ENCODE measurements at places on chromosomes 12 and 14.

DNA sequence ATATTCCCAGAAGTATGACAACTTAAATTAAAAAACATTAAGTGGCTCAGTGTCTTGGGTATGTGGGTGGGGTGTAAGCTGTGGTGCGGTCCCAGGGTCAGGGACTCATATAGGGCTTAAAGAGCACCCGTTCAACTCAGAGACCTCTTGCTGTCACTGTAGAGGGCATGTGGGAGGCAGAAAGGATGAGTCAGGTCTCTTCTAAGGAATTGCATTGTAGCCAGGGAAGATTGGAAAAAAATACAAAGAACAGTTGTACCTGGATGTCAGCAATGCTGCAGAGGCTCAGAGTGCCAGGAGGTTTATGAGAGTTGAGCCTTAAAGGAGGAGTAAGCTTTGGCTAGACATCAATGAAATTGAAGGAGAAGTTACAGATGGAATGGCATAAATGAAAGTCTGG, 104.1 kb downstream of the MYRFL start:
- no peak for DNase-seq

DNA sequence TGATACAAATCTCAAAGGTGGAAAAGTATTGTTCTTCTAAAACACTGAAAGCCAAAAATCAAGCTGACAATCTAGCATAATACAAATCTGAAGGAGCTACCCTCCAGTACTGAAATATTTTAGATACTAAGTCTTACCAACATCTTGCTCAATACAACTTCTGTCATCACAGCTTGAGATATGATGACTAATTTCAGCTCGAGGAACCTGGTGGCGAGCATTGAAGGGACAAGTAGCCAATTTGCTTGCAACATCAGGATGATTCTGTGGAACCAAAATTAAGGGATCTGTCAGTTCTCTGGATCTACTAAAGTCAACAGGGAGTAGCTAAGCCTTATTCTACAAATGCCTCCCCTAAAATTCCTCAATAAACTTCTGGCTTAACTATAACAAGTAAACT, 10.4 kb downstream of the GTSF1 start:
- no peak for DNase-seq

DNA sequence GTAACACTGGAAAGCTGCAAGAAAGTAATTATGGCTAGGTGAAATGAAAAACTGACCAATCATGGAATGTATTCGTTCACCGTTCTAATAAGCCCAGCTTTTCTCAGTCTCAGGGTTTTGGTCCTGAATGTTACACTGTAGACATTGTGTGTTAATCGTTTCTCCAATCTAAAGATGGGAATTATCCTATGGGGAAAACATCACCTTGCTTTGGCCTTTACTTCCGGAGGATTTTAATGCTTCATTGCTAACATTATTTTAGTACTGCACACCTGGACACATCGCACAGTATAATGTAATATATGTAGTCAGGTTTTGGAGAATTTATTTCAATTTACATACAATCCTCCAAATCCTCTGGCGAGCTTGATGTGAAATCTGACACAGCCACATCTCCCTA, 1.2 kb upstream of the TRHDE start:
- DNase-seq = no peak

DNA sequence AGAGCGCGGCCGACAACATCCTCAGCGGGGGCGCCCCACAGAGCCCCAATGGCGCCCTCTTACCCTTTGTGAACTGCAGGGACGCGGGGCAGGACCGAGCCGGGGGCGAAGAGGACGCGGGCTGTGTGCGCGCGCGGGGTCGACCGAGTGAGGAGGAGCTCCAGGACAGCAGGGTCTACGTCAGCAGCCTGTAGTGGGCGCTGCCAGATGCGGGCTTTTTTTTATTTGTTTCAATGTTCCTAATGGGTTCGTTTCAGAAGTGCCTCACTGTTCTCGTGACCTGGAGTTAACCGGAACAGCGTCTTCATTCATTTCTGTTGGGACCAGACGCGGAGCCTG, 103.8 kb upstream of the FKBP4 start:
- peak; percentile 71 for DNase-seq

DNA sequence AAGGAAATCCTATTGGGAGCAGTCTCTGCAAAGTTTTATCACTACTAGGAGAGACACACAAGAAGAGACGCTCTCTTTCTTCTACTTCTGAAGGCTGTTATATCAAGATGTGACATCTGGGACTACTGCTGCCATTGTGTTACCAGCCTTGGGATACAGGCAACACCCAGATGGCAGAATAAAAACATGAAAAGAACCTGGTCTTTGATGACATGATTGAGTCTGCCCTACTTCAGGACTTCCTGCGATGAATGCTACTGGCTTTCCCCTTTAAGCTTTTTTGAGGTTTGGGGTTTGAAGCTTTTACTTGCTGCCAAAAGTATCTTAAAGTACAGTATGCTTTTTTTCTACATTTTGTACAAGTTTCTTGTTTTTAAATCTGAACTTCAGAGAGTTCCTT, 29.2 kb upstream of the TRHDE start:
- no peak for DNase-seq

GRCh38 chr12:120822832-120823503, 81.2 kb downstream of the SPPL3 start:
- no peak for DNase-seq

DNA sequence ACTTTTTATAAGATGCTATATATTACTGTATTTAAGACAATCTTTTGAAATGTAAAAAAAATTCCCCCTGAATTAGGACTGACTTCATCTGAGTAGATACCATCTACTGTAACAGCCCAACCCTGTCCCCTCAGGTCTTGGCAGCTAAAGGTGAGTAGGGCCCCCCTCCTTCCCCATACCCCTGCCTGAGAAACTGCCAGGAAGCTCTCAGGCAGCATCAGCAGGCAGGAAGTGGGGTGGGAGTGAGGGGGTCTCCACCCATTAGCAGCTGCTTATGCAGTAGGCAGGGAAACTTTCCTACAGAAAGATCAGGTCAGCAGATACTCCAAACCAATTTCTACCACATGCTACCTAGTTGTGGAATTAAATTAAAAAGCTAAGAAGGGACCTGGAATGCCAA, 62.5 kb downstream of the PAX9 start:
- no peak for DNase-seq

DNA sequence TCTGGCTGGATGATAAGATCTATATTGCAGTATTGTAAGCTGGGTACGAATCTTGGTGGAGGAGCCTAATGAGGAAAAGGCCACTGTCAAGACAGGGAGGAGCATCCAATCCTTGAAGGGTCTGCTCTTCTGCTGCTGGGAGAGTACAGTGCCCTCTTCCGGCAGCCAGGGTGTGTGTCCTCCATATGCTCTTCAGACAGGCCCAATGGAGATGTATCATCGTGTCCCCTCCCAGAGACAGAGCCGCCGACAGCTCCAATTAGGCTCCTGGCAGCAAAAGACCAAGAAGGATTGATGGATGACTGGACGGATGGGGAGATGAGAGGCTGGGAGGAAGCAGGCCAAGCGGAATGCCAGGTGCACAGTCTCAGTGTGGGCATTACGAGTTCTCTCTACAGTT, 51.6 kb upstream of the PIWIL1 start:
- DNase-seq = no peak

DNA sequence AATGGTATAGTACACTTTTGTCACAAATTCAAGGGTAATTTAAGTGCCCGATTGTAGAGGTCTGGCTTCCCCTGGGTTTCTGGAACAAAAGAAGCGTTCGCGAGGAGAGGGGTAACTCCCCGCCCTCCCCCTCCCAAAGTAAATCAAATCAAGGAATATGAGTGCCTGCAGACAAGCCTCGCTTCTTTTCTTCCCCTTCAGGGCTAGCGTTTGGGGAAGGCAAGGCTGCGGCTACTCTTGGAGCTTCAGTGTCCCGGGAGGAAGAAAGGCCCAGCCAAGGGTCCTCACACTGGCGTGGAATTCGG, 456 bp upstream of the TMPO start:
- DNase-seq = no peak

- no peak for DNase-seq
Observed at GRCh38 chr12:123829561-123829960, 67.5 kb downstream of the DNAH10 start.

- no peak for DNase-seq
Observed at GRCh38 chr14:35973770-35974169, 147.6 kb downstream of the BRMS1L start.

DNA sequence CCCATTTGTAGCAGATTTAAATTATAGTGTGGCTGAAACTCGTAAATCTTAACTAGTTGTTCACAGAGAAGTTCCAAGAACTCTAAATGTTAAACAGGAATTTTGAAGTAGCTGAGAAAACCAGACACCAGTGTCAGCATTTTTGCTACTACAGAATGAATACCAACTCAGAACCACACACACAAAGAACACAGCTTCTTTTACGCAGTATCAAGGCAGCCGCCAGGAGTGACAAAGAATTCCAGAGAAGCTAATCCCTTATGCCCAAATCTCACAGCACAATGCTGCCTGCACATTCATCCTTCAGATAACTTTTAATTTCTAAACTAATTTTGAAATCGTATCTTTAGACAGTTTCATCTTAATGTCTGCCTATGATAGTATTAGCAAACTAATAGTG, 37.4 kb downstream of the SLC6A15 start:
- DNase-seq = no peak

- DNase-seq = no peak
Observed at GRCh38 chr12:124386059-124386458, 91.2 kb downstream of the RFLNA start.

- no peak for DNase-seq
Observed at GRCh38 chr14:76268047-76268431, 107.9 kb upstream of the ESRRB start.

GRCh38 chr12:100058482-100059029, 73.8 kb upstream of the ANKS1B start:
- DNase-seq = no peak

DNA sequence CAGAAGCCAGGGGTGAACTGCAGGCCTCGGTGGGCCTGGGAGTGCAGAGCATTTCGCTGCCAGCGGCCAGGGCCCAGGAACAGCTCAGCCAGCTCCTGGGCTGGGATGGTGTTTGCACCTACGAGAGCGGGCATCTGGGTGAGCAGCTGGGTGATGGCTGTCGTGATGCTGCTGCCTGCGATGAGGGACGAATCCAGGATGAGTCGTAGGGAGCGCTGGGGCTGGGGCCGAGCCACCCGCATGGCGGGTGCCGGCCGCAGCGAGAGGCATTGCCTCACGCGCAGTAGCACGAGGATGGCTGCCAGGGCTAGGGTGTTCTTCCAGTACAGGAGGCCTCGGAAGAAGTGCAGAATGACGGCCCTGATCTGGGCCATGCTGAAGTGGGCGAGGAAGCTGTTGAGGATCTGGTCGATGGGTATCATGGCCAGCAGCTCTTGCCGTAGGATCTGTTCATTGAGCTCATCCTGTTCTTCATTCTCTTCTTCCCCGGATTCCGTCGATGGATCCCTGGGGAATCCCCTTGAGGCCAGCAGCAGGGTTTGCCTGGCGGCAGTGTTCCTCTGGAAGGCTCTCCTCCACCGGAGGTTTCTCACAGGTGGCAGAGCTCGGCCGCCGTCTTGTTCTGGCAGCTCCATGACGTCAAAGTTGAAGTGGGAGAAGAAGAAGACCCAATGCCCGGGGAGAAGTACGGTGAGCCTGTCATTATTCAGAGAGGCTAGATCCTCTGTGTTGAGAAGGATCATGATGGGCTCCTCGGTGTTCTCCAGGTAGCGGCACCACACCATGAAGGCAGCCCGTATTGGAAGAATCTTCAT, 22.1 kb downstream of the RTL1 start:
- DNase-seq = no peak

GRCh38 chr12:49863946-49864797, 21.3 kb upstream of the BCDIN3D start:
- no peak for DNase-seq

GRCh38 chr14:91337699-91338335, 79.8 kb downstream of the CCDC88C start:
- DNase-seq = no peak

GRCh38 chr12:25200703-25201102, 5.7 kb downstream of the ETFRF1 start:
- DNase-seq = no peak

DNA sequence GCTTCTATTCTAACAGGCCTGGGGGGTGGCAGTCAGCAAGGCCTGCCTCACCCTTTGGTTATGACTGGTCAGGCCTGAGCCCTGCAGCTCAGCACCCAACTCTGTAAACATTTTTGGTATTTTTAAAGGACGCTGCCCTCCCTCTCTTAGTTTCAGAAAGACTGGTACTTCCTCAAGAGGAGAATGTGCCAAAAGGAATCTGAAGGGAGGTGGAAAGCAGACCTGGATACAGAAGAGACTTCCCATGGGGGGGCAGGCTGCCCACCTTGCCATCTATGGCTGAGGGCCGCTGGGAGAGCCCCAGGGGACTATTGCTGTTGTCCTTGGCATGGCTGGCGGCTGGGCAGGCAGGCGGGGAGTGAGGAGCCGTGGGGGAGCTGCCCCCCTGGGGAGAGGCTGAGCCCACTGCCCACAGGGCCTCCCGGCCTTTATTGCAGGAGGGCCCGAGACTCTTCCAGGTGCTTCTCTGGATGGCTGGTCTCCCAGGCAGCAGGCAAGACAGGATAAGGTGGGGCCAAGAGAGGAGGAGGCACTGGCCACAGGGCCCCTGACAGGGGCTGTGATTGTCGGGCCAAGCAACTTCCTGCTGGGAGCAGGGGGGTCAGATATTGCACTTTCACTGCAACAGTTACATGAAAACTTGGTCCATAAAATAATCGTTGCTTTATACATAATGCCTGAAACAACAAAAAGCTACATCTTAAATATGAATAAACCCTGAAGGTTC, 3.5 kb downstream of the ARL6IP4 start:
- no peak for DNase-seq

- DNase-seq = no peak
Observed at GRCh38 chr14:99592933-99593753, 10.9 kb downstream of the CCDC85C start.

- DNase-seq = no peak
Observed at GRCh38 chr12:33529031-33529430, 89.4 kb upstream of the SYT10 start.

- peak; percentile 40 for DNase-seq
Observed at GRCh38 chr12:79934281-79935020, 446 bp downstream of the PPP1R12A start.

DNA sequence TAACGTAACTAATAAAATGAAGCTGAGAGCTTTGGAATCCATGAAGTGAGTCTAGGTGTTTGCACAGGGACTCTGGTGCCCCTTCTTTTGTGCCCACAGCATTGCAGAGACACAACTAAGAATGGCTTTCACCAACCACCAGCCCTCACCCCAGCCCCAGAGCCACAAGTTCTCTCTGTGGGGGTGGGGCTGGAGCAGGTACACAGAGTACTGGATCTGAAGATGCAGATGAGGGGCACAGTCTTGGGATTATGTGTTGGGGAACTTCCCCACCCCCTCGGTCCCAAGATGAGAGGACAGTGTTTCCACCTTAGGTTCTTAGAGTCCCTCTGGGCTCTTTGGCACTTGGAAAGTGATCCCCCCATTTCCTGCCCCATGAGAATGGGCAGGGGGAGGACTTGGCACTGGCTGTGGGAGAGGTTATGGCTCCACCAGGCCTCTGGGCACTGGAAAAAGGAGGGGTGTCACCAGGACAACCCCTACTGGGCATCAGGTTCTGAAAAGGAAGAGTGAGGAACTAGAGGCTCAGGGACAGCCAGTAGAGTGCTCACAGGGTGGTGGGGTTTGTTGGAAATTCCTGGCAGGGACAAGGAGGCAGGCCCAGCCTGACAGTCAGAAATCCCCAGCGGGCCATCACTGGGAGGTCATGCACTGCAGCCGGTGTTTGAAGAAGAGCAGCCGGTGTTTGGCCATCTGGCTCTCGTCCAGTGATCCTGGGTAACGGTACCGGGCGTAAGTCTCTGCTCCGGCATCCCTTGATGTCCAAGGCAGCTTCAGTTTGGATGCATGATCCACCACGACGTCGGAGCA, 6.7 kb downstream of the B4GALNT1 start:
- no peak for DNase-seq

GRCh38 chr12:10381928-10382628, 7.8 kb downstream of the KLRK1 start:
- no peak for DNase-seq

GRCh38 chr12:89768586-89769482, 60.2 kb upstream of the ATP2B1 start:
- peak; percentile 76 for DNase-seq

Measured in CD4-positive, alpha-beta T cell treated with Interleukin-1 beta for 1 hour (primary cell).